Liver (tissue), 10 donors: ENCODE measurements at places on chromosomes 13 and 19. TPM values are rescaled to one million over a fixed set of nuclear protein-coding genes. Genes with fewer than 3 reads are reported as not detected.

GRIN3B gene
- not detected for total RNA-seq

ZNF525 gene
- 1.7 TPM for total RNA-seq

- no peak for DNase-seq
These were observed 78.0 kb downstream of the ZC3H13 start for GRCh38 chr13:45974500-45974899.

DNA sequence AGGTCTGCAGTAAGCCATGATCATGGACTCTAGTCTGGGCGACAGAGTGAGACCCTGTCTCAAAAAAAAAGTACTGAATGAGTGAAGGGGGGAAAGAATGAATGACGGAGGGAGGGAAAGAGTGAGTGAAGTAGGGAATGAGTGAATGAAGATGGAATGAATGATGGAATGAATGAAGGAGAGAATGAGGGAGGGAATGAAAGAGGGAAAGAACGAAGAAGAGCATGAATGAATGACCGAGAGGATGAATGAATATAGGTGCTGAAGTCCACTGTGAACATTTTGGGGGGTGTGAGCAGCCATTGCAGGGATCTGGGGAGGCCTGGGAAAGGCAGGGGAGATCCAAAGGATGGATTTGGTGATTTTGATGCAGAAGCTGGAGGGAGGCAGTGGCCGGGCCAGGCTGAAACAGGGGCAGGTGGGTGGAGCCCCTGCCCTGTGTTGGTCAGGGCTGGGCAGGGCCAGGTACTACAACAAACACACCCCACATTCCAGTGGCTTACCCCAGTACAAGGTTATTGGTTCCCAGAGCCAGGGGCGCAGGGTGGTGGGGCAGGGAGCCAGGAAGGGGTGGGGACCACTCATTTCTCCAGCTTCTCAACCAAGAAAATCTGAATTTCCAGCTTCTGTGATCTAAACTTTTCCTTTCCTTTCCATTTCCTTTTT, 14.3 kb downstream of the SLC27A1 start:
- no peak for DNase-seq

GRCh38 chr13:104796581-104796980, 1730.4 kb upstream of the SLC10A2 start:
- no peak for DNase-seq

GRCh38 chr13:32266130-32266529, 49.0 kb downstream of the ZAR1L start:
- no peak for DNase-seq
